MV-4-11 (cell line): ENCODE measurements at places on chromosomes 1 and 21.
A peak's percentile ranks its signal among the peaks of the same experiment; 100 is the strongest.

DNA sequence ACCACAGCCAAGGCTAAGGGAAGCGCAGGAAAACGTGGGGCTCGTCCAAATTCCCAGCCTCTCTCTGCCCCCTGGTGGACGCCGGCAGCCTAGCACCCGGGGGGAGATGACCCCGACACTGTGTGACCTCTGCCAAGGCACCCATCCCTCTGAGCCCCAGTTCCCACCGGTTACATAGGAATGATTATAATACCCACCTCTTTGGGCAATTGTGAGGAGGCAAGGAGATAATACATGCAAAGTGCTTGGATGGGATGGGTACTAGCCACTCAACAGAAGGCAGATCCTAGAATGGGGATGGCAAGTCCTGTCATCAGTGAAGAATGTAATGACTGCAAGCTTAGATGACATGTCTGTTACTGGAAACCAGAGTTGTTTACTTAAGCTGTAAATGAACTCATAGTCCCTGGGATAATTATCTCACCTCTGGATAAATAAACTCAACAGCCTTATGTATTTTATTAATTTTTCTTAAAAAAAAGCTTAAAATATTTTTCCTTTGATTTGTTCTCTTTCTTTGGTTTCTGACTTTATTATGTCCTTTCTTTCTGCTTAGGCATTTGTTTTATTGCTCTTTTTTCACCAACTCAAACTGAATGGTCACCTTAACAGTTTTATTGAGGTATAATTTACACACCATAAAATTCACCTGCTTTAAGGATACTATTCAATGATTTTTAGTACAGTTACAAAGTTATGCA, 11.3 kb upstream of the BMP8B start:
- peak; percentile 70 for DNase-seq

DNA sequence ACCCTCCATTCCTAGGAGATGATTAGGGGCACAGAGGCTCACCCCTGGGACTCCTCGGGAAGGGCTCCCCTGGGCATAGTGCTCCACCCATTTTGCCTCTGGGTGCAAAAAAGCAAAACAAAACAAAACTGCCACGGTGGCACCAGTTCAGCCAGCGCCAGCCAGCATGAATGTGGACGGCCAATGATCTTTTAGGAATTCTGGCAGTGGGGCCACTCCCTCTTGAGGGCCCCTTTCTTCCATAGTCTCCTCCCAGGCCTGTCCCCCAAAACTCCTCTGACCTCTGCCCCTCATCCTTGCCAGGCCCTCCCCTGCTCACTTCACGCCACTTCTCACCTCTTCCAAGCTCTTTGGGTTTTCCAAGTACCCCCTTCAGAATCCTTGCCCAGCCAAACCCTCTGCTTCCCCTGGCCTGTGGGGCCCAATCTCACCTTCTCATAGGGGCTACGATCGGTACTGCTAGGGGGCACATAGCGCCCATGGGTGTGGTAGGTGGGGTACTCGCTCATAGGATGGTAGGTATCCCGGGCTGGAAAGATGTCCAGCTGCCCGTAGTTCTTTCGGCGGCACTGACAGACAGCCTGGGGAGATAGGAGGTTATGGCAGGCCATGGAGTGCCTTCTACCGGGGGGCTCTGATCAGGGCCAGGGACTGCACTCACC, 13.3 kb downstream of the TRIM46 start:
- no peak for DNase-seq

DNA sequence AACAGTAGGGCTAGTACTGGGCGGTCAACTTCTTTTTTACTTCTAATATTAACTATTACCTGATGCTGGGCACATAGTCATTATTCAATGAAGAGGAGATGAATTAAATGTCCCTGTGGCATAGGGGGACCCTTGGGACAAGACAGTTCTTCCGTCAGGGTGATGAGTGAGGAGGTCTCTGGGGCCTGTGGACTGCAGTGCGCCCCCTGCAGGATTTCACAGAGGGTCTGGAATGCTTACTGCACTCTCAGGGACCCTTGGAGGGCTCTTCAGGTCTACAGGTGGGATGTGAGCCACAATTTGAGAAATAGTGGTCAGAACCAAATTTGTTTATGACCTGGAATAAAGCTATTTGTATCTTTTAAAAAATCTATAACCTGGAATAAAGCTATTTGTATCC, 149.4 kb downstream of the FAM78B start:
- DNase-seq = no peak

DNA sequence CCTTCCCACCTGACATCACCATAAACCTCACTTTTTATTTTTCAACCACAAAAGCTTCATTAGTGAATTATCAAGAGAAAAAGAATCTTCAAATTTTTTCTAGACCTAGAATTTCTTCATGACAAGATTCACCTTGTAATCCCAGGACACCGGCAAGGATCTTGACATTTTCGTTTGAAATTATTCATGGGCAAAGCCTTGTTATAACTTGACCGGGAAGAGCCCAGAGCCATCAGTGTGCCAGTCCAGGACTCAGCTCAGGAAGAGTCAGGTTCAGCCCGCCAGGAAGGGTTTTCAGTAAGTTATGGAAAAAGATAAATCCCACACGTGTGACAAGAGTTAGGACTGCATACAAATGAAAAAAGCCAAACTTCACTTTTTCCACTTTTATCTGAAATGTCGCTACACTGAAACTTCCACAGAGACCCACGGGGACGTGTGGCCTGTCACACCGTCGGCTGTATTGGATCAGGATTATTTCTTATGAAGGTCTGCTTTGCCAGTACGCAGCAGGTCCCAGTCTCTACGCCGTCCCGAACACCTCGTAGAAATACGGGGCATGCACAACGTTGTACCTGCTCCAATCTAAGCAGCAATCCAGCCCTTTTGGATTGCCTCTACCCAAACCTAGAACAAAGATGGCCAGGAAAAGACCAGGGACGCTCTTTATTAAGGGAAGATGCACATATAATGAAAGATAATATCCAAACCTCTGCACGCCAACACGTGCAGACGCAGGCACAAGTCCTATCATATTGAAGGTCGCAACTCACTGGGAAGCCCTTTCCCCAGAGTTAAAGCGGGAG, 916 bp downstream of the F3 start:
- no peak for DNase-seq

DNA sequence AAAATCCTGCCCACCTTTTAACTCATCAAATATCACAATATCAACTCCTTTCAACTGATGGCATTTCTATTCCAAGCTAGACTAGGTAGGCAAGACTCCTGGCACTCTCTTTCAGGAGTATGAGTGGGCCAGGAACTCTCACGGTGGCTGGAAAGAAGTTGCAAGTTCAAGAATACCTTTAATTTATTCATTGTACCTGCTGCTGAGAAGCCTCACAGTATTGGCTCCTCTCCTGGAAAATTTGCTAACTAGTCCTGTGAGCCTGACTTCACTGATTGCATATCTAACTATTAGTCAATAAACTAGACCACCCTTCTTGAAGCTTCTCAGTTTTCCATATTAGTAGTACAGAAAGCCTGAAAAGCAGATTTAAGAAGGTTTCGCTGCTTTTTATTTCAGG, 120.2 kb downstream of the DUSP10 start:
- no peak for DNase-seq

- DNase-seq = no peak
These were observed 112.9 kb downstream of the LRRC40 start for GRCh38 chr1:70092526-70092925.

GRCh38 chr1:119472819-119473175, 34.2 kb upstream of the HSD3B1 start:
- DNase-seq = no peak

DNA sequence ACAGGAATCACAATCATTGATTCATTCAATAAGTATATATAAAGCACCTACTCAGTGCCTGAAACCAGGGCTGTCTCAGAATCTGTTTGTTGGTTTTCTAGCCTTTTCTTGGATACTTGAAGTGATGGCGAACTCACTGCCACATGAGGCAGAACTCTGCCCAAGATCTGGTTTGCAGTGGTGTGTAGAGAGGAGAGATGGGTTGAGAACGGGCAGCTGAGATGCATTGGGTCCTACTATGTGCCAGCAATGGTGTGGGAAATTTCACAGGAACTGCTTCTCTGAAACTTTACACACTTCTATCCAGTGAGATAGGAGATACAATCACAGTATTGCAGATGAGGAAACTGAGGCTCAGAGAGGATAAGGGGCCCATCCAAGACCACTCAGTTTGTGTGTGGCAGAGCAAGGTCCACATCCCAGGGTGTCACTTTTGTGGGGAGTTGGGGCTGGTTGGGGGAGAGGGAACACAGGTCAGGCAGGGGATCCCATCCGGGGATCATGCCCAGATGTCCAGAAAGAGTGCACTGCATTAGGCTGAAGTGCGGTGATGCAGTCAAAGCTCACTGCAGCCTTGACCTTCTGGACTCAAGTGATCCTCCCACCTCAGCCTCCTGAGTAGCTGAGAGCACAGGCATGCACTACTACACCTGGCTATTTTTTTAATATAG, 83.7 kb upstream of the IFFO2 start:
- no peak for DNase-seq

- no peak for DNase-seq
These were observed 19.3 kb upstream of the PTGS2 start for GRCh38 chr1:186699519-186699918.

- no peak for DNase-seq
These were observed 23.0 kb upstream of the ITLN1 start for GRCh38 chr1:160907976-160908375.

DNA sequence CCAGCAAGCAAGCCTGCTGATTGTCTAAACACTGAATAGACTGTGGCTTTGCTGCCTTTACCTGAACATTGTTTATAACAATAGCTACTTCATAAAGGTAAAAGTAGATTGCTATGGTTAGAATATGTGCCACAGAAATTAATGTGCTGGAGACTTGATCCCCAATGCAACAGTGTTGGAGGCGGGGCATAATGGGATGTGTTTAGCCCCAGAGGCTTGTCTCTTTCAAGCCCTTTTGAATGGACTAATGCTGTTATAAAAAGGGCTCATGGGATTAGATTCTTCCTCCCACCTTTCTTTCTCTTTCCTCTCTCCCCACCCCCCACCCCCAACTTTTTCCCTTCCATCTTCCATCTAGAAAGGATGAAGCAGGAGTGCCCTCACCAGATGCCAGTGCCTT, 80.2 kb upstream of the PPP2R5A start:
- DNase-seq = no peak

DNA sequence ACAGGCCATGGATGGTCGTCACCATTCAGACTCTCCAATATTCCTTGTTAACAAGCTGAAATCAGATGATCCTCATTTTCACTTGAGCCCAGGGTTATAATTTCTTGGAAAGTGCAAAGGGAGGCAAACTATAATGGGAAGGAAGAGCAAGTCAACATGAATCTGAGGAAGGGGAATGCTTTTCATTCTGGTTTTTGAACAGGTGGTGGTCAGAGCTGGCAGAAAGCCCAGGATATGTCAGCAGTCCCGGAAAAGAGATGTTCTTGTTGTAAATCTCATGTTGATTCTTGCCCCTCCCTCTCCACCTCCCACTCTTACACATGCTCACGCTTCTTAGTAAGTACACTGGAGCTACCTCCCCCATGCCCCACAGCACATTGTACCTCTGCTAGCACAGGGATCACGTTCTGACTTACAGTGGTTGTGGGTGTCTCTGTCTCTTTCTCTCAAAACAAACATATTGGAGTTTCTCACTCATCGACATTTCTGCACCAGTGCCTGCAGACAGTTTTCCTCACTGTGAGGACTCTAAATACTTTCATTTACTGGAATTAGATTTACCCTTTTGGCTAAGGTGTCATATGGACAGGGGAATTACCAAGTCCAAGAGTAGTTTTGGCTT, 77.6 kb downstream of the XCL2 start:
- DNase-seq = peak; percentile 79

DNA sequence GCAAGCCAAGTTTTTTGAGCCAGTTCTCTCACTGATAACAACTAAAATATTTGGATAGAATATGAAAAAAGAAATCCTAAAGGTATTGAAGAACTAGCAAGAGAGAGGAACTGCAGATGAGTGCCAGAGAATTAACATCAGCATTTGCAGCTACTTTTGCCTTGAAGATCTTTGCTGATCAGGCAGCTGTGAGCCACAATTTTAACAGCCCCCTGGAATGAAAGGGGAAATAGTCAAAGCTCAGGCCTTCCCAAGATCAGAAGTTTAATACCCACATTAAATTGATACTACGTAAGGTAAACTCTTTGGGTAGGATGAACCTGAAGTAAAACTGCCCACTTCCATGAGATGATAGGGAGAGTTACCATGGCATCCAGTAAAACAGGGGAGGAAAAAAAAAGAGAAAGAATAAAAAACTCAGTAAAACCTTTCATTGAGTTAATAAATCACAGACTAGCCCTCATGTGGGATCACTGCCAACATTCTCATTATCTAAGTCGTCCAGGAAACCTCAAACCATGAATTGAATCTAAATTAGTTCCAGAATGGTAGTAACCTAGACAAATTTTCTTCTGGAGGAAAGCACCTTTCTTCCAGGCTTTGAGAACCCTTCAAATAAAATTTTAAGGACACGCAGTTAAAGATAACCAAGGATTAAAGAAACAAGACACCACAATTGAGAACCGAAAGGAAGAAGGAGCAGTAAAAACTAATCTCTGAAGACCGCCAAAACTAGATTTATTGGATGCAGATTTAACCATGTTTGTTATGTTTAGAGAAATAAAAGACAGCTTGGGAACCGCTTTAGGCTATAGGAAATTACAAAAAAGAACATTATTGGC, 28.3 kb downstream of the SCP2 start:
- peak; percentile 10 for DNase-seq

DNA sequence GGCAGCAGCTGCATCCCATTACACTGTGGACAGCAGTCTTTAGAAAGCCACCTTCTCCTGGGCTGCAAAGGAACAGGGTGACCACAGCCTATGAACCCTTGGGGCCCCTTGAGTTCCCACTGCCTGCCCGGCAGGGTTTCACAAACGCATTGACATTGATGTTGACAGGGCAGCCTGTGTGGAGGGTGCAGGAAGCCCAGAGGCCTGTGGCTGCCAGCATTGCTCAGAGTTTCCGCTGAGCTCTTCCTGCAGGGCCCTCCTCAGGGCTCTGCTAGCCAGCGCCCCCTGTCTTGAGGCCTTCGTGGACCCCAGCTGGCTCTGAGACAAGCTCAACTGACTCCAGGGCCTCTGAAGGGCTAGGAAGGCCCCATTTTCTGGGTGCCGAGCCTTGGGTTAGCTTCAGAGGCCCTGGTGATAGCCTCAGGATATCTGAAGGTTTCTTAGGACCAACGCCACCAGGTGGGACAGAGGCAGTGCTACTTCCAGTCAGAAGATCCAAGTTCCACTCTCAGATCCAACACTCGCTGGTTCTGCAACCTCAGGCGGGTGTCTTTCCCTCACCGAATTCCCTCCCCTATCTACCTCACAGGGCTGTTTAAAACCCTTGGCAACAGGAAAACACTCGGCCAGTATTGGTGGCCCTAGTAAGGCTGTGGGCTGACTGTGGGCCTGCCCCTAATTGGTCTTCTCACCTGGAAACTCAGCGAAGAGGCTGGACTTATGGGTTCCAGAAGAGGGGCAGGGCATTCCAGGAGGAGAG, 27.2 kb upstream of the EPS8L3 start:
- DNase-seq = peak; percentile 97

DNA sequence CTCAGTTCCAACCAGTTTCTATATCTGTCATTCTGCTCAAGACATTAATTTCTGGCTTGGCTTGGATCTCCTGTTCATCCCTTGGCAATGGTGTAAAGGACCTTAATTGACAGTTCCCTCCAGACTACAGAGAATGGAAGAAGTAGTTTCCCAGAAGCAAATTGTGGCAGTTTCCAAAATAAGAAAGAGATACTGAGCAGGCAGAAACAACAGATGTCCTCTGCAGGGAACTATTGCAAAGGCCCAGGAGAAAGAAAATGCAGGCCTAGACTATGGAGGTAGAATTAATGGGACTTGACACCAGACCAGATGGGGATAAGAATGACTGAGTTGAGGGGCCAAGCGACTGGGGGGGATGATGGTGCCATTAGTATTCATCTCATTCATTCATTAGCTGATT, 6.1 kb upstream of the AK2 start:
- DNase-seq = no peak
